ENCODE measurements at places on chromosomes 6 and 20.

DNA sequence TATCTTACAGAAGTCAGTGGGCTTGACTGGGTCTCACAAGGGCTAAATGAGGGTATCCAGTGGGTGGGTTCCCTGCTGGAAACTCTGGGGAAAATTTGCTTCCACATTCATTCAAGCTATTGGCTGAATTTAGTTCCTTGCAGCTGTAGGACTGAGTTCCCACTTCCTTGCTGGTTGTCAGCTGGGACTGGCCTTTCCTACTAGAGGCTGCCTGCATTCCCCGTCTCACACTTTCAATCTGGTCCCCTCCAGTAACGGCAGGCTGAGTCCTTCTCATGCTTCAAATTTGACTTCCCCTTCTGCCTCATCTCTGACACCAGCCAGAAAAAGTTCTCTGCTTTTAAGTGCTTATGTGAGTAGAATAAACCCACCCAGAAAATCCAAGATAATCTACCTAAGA, 4.4 kb downstream of the CSNK2A1 start:
- no peak overlapping the region for H3K4me3 ChIP-seq
- no peak overlapping the region for H3K27ac ChIP-seq
- H3K36me3 ChIP-seq = no peaks in the 10 kb centered on the region
- no peaks in the 10 kb centered on the region for H3K27me3 ChIP-seq
- no peak for DNase-seq
- H3K4me1 ChIP-seq = peaks cover 17% of the 10 kb centered on the region

- no peaks in the 10 kb centered on the region for H3K36me3 ChIP-seq
- no peaks in the 10 kb centered on the region for H3K4me1 ChIP-seq
- H3K4me3 ChIP-seq = no peak overlapping the region
- H3K27ac ChIP-seq = no peak overlapping the region
- no peak for DNase-seq
Measured at GRCh38 chr6:148635070-148635743, 111.6 kb upstream of the UST start.

DNA sequence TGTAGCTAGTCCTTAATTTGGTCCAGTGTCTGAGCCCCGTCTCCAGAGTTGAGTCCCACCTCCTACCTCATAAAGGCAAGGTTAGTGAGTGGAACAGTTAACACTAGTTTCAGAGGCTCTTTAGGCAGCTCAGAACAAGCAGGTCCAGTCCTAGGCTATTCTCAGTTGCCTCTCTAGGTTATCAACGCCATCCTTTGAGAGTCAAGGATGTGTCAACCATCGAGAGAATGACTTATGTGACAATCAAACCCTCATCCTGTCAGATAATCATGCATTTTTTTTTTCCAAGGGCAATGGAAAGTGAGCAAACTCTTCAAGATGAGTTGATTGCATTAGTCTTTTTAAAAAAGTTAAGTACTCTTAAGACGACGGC, 64.0 kb upstream of the TXNDC5 start:
- H3K4me3 ChIP-seq = no peak overlapping the region
- DNase-seq = no peak
- H3K4me1 ChIP-seq = no peaks in the 10 kb centered on the region
- no peaks in the 10 kb centered on the region for H3K36me3 ChIP-seq
- H3K27me3 ChIP-seq = no peaks in the 10 kb centered on the region

DNA sequence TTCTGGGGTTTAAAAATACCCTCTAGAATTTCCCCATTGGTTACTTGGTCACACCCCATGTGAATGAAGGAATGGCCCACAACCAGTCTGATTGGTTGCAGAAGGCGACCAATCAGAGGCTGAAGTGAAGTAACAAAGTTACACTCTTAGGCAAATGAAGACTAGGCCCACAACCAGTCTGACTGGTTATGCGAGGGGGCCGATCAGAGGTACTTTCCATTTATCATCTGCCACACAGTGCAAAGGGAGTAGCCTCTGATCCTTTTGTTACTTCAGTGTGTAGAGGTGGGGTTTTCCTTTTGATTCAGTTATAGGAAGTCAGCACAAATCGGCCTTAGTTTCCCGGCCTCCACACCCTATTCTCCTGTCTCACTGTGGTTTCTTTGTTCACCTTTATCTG, 61.2 kb upstream of the SGK1 start:
- H3K4me3 ChIP-seq = no peak overlapping the region
- H3K27me3 ChIP-seq = no peaks in the 10 kb centered on the region
- no peak for DNase-seq
- H3K36me3 ChIP-seq = no peaks in the 10 kb centered on the region
- no peak overlapping the region for H3K27ac ChIP-seq
